ENCODE measurements at places on chromosomes 12 and 14.

DNA sequence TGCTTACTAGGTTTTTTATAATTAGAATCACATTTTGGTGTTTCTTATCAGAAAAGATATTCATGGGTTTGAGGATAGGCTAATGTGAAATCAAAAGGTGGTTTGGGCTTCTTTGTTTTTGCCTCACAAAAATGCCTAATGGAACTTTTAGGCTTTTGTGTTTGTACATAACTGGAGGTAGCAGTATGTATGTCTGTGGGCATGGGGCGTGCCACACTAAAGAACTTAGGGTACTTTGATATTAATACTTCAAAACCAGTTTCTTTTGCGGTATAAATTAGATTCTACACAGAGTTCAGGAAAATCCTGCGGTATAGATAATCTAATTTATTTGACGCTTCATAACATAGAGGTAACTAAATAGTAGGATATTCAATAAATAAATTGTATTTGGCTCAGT, 1.9 kb downstream of the ETV6 start:
- peak overlapping the region; percentile 87 for H3K4me3 ChIP-seq
- no peaks in the 10 kb centered on the region for H3K27me3 ChIP-seq
- H3K4me1 ChIP-seq, result peaks cover 36% of the 10 kb centered on the region
- H3K36me3 ChIP-seq, result no peaks in the 10 kb centered on the region
- no peak for DNase-seq

DNA sequence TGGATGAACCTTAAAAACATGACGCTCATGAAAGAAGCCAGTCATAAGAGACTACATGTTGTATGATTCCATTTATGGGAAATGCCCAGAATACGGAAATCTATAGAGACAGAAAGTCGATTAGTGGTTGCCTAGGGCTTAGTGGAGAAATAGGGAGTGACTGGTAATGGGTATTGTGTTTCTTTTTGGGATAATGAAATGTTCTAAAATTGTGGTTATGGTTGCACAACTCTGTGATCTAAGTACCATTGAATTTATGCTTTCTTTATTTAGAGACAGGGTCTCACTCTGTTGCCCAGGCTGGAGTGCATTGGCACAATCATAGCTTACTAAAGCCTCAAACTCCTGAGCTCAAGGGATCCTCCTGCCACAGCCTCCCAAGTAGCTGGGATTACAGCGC, 8.0 kb downstream of the RBMS2 start:
- no peaks in the 10 kb centered on the region for H3K27me3 ChIP-seq
- DNase-seq, result no peak
- no peak overlapping the region for H3K27ac ChIP-seq
- no peaks in the 10 kb centered on the region for H3K36me3 ChIP-seq

- no peak for DNase-seq
- H3K4me3 ChIP-seq, result no peak overlapping the region
- H3K27ac ChIP-seq, result no peak overlapping the region
Measured at GRCh38 chr12:9736936-9737705, 4.2 kb upstream of the CLECL1 start.

DNA sequence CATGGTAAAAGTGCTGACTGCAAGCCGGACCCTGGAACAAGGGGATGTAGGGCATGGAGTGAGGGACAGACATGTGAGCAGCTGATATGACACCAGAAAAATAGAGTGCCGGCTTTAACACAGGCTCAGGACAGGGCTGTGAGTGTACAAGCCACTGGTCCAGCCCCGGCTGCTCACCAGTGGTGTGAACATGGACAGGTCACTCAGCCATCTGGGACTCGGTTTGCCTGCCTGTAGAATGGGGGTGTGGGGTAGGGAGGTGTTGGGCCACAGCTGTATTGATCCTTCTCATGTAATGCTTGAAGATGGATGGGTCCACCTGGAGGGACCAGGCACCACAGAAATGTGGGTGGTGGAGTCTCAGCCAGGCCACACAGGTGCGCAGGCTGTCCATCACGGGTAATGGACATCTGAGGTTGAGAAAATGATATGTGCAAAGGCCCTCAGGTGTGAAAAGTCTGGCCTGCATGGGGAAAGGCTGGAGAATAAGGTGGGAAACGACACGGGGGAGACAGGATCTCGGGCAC, 10.6 kb upstream of the KRT74 start:
- H3K27me3 ChIP-seq, result peaks cover 53% of the 10 kb centered on the region
- H3K27ac ChIP-seq, result no peak overlapping the region

DNA sequence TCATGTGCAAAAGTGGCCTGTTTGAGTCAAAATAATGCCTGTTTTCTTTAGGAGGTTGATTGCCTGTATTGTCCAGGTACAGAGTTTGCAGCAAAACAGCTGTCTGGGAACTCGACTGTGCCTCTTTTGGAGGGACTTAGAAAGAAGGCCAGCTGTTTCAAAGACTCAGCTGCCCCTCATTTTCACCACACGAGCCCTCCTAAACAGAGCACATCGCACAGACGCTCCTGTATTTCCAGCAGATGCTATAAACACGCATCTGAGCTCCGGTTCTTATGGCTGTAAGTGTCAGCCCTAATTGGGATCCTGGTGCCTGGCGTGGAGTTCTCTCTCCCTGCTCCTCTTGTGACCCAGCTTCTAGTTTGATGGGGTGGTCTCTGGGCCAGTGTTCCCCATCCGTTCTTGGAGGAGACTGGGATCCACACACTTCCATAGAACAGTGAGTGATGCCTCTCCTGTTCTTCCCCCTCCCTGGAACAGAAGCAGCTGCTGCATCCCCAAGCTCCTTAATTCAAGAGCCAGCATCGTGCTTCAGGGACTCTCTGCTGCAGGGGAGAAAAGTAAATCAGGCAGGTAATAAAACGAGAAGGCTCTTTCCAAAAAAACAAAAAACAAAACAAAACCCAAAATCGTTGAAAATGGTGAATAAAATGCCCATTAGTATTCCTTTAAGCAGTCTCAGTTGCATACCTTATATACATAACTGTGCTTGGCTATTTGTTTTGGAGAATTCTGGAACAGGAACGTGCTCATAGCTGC, 269.0 kb downstream of the SLC15A4 start:
- H3K36me3 ChIP-seq, result no peaks in the 10 kb centered on the region
- H3K27ac ChIP-seq, result peak overlapping the region; percentile 77
- no peak for DNase-seq
- peaks cover 34% of the 10 kb centered on the region for H3K27me3 ChIP-seq

GRCh38 chr14:33642080-33642479, 308.8 kb downstream of the EGLN3 start:
- no peaks in the 10 kb centered on the region for H3K36me3 ChIP-seq
- H3K27me3 ChIP-seq, result peaks cover 11% of the 10 kb centered on the region
- H3K4me1 ChIP-seq, result peaks cover 10% of the 10 kb centered on the region
- no peak overlapping the region for H3K4me3 ChIP-seq
- DNase-seq, result no peak

DNA sequence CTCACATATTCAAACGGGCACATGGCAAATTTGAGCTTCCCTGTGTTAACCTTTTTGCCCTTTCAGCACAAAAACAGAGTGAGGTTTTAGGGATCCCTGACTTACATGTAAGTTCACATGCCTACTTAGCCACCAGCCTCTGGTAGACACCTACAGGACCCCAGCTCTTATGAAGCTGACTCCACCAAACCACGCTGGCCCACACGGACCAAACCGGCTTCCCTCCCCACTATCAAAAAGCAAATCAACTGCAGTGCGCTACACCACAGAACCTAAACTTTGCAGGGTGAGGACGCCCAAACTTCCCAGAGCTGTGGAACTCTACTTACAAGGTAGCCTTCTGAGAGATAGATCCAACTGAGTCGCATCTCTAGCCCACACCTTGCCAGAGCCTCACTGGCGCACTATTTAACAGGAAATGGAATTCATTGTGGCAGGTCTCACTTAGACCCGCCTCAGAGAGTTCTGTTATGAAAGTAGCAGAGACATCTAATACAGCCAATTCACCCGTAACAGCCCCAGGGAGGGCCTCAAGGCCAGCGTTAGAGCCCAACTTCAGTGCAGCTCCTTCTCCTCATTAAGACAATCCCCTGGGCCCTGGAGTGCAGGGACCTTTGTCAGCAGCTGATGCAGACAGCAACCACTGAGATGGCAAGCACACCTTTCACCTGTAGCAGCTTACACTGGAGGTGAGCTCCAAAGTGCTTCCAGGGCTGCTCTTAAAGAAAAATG, 49.2 kb downstream of the SH2B3 start:
- H3K27ac ChIP-seq, result no peak overlapping the region
- no peaks in the 10 kb centered on the region for H3K4me1 ChIP-seq
- no peak for DNase-seq
- peaks cover 22% of the 10 kb centered on the region for H3K36me3 ChIP-seq
- no peaks in the 10 kb centered on the region for H3K27me3 ChIP-seq
- H3K4me3 ChIP-seq, result no peak overlapping the region

DNA sequence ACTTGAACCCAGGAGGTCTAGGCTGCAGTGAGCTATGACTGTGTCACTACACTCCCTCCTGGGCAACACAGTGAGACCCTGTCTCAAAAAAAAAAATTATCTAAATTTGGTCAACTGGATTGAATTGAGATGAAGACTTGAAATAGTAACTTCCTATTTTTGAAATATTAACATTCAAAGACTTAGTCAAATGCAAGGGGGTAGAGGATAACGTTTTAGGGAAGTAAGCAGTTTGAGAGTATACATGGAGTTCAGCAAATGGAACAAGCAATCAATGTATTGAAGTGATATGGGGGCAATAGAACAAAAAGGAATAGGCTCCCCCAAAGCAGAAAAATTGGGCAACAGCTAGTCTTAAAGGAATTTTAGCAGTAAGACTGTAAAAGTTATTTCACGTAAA, 4.6 kb upstream of the MFAP5 start:
- H3K36me3 ChIP-seq, result peaks cover 2% of the 10 kb centered on the region
- no peak overlapping the region for H3K4me3 ChIP-seq
- peaks cover 4% of the 10 kb centered on the region for H3K27me3 ChIP-seq
- DNase-seq, result no peak
- H3K27ac ChIP-seq, result no peak overlapping the region
- H3K4me1 ChIP-seq, result no peaks in the 10 kb centered on the region

DNA sequence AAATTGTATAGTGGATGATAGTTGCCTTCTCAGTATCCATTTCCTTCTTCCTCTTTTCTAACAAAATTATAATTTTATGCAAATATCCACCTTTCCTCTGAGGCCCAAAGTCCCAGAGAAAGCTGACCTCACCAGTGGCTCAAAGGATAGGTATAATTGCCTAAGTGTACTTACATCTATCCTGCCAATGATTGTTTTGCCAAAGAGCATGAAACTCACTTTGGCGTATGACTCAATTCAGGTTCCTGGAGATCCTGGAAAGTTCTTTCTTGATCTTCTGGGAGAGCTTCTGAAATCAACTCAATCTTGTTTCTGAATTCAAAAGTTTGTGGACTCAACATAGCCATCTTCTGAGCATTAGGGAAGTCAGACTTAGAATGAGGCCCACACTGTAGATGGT, 10.5 kb upstream of the RBM25 start:
- no peaks in the 10 kb centered on the region for H3K4me1 ChIP-seq
- H3K36me3 ChIP-seq, result no peaks in the 10 kb centered on the region
- no peak overlapping the region for H3K4me3 ChIP-seq
- no peak for DNase-seq

DNA sequence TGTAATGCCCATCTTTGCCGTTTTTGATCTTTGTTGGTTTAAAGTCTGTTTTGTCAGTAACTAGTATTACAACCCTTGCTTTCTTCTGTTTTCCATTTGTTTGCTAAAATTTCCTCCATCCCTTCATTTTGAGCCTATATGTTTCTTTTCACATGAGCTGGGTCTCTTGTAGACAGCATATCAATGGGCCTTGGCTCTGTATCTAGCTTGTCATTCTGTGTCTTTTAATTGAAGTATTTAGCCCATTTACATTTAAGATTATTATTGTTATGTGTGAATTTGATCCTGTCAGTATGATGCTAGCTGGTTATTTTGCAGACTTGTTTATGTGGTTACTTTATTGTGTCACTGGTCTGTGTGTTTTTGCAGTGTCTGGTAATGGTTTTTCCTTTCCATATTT, 913.2 kb downstream of the TRHDE start:
- no peaks in the 10 kb centered on the region for H3K27me3 ChIP-seq
- peaks cover 5% of the 10 kb centered on the region for H3K36me3 ChIP-seq
- H3K27ac ChIP-seq, result no peak overlapping the region
- no peak overlapping the region for H3K4me3 ChIP-seq

- no peak for DNase-seq
- H3K4me3 ChIP-seq, result no peak overlapping the region
- peaks cover 25% of the 10 kb centered on the region for H3K27me3 ChIP-seq
- peak overlapping the region; percentile 5 for H3K27ac ChIP-seq
Measured at GRCh38 chr14:55126932-55127459, 2.1 kb upstream of the LGALS3 start.

- no peaks in the 10 kb centered on the region for H3K36me3 ChIP-seq
- H3K27me3 ChIP-seq, result no peaks in the 10 kb centered on the region
- H3K4me3 ChIP-seq, result no peak overlapping the region
- no peak overlapping the region for H3K27ac ChIP-seq
- no peak for DNase-seq
Measured at GRCh38 chr14:40221428-40221827, 789.2 kb upstream of the FBXO33 start.

GRCh38 chr14:80927083-80927989, 14.2 kb downstream of the CEP128 start:
- H3K4me3 ChIP-seq, result no peak overlapping the region
- no peak for DNase-seq
- peaks cover 2% of the 10 kb centered on the region for H3K36me3 ChIP-seq
- H3K4me1 ChIP-seq, result peaks cover 4% of the 10 kb centered on the region
- H3K27me3 ChIP-seq, result no peaks in the 10 kb centered on the region
- H3K27ac ChIP-seq, result no peak overlapping the region

GRCh38 chr12:89706986-89707702, 1.5 kb downstream of the ATP2B1 start:
- H3K27ac ChIP-seq, result peak overlapping the region; percentile 98
- no peak for DNase-seq
- H3K4me1 ChIP-seq, result peaks cover 46% of the 10 kb centered on the region

- no peaks in the 10 kb centered on the region for H3K27me3 ChIP-seq
- H3K36me3 ChIP-seq, result no peaks in the 10 kb centered on the region
- H3K4me3 ChIP-seq, result no peak overlapping the region
- H3K27ac ChIP-seq, result peak overlapping the region; percentile 20
- H3K4me1 ChIP-seq, result peaks cover 54% of the 10 kb centered on the region
- DNase-seq, result no peak
Measured at GRCh38 chr14:91364524-91365270, 52.9 kb downstream of the CCDC88C start.
